ENCODE measurements at places on chromosomes 3 and 15.
A peak's percentile ranks its signal among the peaks of the same experiment; 100 is the strongest.

DNA sequence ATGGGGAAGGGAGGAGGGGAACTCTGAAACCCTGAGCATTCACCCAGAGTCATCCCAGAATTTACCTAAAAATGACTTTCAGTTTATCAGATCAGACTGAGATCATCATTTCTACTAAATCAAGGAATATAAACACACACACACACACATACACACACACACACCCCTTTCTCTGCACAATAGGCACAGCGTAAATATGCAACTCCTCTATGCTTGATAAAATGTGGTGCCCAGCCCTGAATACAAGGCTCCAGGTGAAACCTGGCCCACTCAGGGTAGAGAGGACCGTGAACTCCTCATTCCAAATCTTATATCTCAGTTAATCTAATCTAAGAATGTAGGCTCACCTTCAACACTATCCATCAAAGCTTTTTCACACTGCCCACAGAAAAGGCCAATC, 31.8 kb upstream of the SEC22A start:
- DNase-seq: no peak

- DNase-seq: no peak
Measured at GRCh38 chr15:90030376-90030775, 29.3 kb downstream of the ZNF710 start.

GRCh38 chr3:71219744-71220638, 363.5 kb downstream of the FOXP1 start:
- DNase-seq: peak; percentile 36

GRCh38 chr15:77862651-77863104, 214.8 kb downstream of the TBC1D2B start:
- DNase-seq: no peak

GRCh38 chr15:43104426-43104825, 1.4 kb downstream of the UBR1 start:
- DNase-seq: no peak

DNA sequence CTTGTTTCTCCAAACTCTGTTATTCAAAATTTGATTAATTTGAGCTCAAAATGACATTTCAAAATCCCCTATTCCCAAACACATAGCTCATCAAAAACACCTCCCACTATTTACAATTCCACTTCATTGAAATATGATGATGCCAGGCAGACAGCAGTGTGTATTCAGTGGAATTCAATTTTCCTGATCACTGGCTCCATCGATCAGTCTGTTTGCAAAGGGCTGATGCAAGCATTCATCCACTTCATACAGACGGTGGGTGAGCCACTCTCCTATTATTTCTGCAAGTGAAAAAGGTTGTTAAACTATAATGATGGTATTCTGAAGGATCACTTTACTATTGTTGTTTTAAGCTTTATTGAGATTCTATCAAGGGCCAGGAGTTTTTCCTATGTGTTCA, 90.7 kb downstream of the RTP4 start:
- no peak for DNase-seq
